ENCODE measurements at places on chromosomes 11 and 22.

DNA sequence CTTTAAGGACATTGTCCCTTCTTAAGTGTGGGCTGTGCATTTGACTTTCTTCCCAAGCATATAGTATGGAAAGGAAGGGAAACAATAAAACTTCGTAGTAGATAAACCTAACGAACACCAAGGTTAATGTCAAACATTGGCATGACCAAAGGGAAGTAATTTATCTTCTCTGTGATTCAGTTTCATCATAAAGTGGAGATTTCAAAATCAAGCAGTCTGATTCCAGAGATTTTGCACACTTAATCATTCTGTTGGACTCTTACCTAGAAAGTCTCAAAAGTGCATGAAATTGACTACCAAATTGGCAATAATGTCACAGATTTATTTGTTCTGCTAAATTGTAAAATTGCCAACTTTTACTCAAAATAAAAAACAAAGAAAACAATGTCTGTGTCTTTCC lies 559.7 kb downstream of the JRKL start:
- DNase-seq = no peak

DNA sequence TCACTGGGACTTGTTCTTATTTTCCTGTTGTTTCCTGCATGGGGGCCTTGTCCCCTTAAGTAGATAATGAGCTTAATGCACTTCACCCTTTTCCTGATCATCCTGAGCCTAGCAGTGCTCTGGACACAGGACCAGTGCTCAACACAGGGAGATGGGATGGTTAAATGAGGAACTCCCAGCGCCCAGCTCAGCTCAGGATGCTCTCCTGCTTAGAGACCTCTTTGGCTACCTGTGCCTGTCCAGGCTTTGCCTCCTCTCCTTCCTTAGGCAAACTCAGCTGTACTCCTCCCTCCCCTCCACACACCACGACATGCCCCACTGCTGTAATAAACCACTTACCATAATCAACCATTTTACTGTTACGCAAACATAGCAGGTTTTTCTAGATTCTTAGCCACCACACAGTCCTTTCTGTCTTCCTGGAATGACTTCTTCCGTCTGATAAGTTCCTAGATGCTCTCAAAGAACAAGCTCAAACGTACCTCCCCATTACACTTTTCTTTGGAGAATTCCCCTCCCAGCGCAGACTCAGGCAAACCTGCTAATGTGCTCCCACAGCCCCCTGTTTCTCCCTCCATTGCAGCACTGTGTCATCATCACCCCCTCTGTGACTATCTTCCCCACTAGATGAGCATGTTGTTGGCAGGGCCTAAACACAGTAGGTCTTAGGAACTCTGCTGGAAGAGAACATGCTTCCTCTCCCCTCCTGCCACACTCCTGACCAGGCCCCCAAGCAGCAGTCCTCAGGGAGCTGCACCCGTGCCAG lies 113.6 kb downstream of the MICAL2 start:
- DNase-seq = no peak

- no peak for DNase-seq
Measured at GRCh38 chr11:86790195-86790725, 10.1 kb upstream of the PRSS23 start.

DNA sequence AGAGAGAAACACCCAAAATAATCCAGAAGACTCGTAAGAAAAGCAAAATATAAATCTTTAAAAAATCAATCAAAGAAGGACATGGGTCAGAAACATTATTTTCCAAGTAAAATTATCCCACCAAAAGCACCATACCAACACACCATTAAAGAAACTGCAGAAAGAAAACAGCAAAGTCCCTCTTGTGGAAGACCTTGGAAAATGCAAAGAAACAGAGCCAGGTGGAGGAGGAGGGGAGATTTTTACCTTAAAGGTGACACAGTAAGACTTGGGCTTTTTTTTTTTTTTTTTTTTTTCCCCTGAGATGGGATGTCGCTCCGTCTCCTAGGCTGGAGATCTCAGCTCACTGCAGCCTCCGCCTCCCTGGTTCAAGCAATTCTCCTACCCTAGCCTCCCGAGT lies 123.8 kb downstream of the LARGE1 start:
- peak; percentile 18 for DNase-seq

- DNase-seq = no peak
Measured at GRCh38 chr22:25360891-25361645, 141.6 kb downstream of the CRYBB2 start.

GRCh38 chr22:33923660-33924246 lies 3.5 kb upstream of the LARGE1 start:
- peak; percentile 85 for DNase-seq

GRCh38 chr11:117638911-117639543 lies 158.0 kb downstream of the DSCAML1 start:
- no peak for DNase-seq

DNA sequence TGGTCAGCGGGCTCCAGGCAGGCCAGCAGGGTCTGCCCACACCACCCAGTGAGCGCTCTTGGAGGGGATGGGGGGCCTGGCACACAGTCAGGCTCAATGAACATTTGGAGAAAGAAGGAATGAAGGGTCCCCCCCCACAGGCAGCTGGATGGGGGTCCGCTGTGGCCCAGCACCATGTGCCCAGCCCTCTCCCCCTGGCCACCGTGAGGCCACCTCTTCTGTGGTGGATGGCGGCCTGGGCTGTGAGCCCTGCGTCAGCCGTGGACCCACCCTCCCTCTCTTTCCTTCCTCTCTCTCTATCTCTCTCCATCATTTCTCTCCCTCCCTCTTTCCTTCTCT lies 35.1 kb upstream of the MUC5AC start:
- no peak for DNase-seq

GRCh38 chr11:73137262-73137943 lies 4.7 kb downstream of the FCHSD2 start:
- no peak for DNase-seq

GRCh38 chr11:59144579-59145345 lies 2.1 kb downstream of the FAM111A start:
- peak; percentile 79 for DNase-seq

DNA sequence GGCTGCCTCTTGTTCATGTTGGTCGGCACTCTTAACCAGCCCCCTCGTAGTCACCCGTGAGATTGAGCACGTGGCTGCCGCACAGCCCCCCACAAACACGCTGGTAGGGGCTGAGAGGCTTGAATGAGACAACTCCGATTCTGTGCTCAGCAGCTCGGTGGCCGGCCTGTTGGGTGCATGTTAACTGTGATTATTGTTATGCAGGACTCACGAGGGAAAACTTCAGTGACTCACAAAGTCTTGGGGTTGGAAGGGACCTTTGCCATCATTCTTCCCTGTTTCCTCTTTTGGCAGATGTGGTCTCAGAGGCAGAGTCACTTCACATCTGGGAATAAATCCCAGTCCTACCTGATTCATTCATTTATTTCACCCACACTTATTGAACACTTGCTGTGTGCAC lies 75.2 kb downstream of the ADAMTS15 start:
- DNase-seq = no peak

DNA sequence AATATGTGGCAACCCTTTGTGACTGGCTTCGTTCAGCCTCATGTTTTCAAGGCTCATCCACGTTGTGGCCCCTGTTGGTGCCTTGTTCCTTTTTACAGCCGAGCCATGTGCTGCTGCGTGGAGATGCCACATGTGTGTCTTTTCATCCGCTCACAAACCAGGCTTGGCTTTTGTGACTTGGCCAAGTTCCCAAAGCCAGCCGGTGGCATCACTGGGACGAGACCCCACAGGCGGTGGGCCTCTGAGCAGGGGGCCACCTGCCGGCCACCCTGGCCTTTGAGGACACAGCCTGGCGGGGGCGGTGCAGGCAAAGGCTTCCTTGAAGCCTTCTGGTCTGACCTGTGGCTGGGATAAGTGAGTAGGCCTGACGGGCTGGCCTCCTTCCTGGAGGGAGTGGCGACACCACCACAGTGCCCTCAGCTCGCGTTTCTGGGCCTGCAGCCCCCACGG lies 10.5 kb downstream of the GRK2 start:
- DNase-seq = peak; percentile 68

DNA sequence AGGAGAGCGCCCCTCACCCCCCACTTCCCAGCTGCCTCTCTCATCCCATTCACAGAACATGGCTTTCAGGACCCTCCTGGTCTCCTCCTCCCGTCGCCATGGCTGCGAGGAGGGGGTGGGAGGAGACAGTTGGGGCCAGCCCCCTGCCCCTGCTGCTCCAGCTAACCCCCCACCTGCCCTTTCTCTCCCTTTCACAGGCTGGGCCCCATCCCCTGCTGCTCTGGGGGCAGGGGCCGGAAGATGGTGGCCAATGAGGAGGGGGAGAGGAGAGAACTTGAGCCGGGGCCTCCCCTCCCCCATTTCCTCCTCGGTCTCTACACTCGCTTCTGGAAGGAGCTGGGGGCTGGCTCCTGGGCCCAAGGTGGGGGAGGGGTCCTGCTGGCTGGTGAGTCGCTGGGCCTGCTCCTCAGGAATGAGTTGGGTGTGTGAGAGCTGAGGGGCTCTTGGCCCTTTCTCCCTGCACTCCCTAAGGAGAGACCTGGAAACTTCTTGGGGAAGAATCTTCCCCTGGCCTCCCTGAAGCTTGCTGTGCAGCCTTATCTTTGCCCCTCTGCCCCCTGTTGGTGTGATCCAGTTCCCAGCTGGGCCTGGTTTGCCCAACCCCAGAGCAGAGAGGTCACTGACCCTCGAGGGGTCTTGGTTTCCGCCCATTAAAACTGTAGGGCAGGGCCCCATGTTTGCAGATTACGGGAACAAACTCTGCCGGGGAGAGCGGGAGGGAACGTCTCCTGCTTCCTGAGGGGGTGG lies 10.2 kb downstream of the YPEL4 start:
- DNase-seq = peak; percentile 99

GRCh38 chr11:106925245-106925644 lies 93.0 kb downstream of the GUCY1A2 start:
- DNase-seq = no peak

GRCh38 chr11:21912285-21912684 lies 280.6 kb upstream of the ANO5 start:
- no peak for DNase-seq

DNA sequence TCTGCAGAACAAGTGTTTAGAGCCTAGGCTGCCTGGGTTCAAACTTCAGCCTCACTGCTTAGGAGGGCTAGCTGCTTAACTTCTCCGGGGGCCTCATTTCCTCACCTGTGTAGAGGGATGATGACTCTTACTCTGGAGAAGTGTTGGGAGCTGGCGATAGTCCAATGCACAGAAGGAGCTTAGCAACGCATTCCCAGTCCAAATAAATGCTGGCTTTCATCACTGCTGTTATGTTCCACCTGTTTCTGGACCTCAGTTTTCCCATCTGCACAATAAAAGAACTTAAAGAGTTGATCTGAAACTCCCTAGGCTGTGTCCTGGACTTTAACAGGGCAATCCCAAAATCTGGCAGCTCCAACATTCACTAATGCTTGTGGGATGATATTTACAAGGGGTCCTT lies 337.8 kb downstream of the MIAT start:
- DNase-seq = no peak

GRCh38 chr22:16699326-16699725 lies 106.7 kb upstream of the CCT8L2 start:
- DNase-seq = no peak

DNA sequence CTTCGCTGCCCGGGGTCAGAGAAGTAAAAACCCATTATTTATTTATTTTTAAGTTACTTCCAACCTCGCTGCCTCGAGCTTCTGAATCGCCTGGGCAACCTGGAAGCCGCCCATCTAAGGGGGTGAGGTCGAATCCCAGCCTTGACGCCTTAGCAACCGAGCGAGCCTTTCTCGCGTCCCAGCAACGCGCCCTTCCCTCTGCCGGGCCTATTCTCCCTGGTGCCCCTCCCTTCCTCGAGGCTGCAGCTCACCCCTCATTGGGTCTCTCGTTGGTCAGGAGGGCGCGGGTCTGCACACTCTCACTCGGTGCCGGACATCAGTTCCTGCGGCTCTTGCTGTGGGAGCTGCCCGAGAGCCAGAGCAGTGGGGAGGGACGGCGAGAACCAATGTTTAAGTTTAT lies at the start of gene CCDC81:
CCDC81 (plus strand) TSS at position 302 of the 400 bp plus-strand sequence. CDS start 277 bp downstream, outside the sequence.
- peak; percentile 86 for DNase-seq

DNA sequence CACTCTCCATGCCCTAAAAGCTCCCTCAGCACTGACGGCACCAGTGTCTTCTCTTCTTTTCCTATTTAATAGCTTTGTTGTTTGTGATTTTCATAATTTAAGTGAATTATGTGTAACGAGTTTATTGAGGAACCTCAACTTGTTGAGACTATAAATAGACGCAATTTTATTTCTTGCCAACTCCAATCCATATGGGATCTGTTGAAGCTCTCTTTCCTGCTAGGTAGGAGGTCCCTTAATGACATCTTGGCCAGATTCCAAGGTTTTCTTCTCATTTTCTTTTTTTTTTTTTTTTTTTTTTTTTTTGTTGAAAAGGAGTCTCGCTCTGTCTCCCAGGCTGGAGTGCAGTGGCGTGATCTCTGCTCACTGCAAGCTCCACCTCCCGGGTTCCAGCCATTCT lies 14.2 kb downstream of the RTL6 start:
- no peak for DNase-seq

DNA sequence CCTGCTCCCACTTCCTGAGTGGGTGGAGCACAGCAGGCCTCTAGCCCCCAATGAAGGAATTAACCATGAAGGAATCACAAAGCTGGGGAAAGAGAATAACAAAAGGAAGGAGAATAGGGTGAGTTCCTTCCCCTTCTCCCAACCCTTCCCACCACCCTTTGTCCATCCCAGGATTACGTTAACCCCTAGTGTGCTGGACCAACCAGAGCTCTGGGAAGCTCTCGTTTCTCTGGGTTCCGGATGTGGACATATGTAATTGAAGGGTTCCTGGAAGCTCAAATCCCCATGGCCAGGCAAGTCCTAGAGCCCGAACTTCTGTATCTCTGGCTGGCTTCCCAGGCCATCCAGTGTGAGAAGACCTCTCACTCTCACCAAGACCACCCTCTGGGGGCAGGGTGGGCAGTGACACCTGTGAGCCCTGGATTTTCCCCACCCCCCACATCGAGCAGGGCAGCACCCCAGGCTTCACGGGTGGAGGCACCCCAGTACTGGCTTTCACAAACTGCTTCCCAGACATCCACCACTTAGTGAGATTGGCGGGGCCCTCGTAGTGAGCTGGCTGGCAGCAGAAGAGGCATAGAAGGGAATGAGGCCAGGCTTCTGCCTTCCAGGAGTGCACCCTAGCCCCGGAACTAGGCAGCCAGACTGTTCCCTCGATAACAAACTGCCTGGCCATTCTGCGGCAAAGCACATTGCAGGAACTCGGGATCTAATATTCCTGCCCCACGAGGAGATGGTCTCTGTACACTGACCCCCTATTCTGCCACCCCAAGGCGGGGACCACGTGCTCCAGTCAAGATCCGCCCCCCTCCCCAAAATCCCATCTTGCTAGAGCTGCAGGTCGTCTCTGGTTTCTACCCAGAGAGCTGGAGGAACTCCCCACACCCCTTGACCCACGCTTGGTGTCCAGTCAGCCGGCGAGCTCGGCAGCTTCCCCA lies 2.1 kb downstream of the NECTIN1 start:
- DNase-seq = peak; percentile 49
